T-helper 22 cell (primary cell): ENCODE measurements at places on chromosomes 5 and 9.
A peak's percentile ranks its signal among the peaks of the same experiment; 100 is the strongest.

DNA sequence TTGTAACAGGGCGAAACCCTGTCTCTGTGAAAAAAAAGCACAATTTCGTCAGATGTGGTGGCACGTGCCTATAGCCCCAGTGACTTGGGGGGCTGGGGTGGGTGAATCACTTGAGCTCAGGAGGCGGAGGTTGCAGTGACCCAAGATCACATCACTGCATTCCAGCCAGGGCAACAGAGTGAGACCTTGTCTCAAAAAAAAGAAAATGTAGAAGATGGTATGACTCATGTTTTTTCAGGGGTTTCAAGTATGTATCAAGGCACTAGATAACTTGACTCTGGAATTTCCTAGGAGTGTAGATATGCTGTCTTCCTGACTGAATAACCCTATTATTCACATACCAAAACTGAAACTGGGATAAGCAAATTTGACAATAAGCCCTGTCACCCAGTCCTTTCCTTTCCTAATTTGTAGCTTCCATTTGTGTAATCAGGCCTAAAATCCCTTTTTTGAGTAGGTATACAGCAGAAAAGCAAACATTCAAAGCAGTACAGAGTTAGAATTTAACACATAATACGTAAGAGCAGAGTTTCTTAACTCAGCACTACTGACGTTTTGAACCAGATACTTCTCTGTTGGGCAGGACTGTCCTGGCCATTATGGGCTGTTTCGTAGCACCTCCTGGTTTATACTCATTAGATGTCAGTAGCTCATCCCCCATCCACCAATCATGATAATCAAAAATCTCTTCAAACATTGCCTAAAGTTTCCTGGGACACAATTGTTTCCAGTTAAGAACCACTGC is 17.3 kb upstream of the ANKRD18B start:
- no peak for DNase-seq

DNA sequence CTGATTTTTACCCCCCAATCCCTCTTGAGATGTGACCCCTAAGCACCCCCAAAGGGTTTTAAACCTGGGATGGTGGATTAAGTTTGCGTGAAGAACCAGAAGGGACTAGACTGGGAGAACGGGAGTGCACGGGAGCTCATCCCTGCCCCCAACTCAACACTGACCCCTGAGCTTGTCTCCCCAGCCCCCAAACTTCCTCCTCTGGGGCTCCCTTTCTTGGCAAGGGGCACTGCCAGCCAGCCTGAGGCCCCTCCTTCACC is 5.0 kb upstream of the SET start:
- no peak for DNase-seq

GRCh38 chr5:1536322-1536845 is 12.6 kb upstream of the LPCAT1 start:
- peak; percentile 56 for DNase-seq

DNA sequence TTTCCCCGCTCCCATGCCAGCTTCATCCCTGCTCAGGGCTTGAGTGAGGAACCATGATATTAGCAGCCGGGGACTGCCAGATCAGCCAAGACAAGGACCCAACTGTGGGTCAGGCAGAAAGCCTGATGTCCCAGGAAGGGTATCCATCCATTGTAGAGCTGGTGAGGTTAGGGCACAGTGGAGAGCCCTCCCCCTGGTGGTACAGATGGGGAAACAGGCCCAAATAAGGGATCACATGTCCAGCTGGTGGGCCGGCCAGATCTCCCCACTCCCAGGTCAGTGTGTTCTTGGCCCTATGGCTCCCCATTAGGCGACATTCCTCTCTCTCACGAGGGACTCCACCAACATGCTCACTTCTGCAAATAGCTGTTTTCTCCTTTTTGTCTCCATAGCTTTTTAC is 9.0 kb downstream of the CDX1 start:
- no peak for DNase-seq

GRCh38 chr5:82387001-82387818 is 109.1 kb upstream of the RPS23 start:
- no peak for DNase-seq

GRCh38 chr9:110815361-110815760 is 146.8 kb downstream of the MUSK start:
- no peak for DNase-seq

DNA sequence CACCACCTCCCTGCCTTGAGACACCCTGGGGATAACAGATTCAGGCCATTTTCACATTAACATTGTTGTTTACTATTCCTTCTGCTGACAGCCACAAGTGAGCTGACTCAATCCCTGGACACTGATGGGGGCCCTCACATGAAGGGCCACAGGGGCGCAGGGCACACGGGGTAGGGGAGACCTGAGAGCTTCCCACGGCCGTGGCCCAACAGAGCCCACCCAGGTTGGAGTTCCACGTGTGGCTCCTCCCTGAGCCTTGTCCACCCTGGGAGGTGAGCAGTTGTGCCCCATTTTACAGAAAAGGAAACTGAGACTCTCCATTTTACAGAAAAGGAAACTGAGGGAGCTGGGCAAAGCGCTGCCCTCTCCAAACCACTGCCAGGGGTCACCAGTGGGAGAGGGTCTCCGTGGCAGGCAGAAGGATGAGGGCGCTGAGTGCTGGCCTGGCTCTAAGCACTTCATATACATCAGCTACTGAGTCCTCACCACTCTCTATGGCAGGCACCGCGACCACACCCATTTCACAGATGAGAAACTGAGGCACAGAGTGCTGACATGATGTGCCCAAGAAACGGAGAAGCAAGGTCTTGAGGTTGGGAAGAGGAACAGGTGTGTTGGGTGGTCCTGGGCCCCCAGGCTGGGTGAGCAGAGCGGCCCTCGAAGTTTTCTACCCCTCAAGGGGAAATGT is 2.3 kb downstream of the NINJ1 start:
- DNase-seq, result no peak

DNA sequence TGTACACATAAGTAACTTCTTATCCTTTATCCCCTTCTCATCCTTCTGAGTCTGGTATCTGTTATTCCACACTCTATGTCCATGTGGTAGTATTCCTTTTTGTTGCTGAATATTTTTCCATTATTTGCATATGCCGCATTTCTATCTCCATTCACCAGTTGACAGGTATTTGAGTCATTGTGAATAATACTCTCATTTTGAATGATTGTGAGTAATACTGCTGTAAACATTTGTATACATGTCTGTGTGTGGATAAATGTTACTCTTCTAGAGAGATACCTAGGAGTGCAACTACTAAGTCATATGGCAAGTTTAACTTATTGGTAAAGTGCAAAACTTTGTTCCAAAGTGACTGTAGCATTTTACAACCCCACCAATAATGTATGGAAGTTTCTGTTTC is 15.6 kb downstream of the RIC1 start:
- DNase-seq, result no peak

GRCh38 chr5:96344678-96345577 is 88.1 kb downstream of the PCSK1 start:
- no peak for DNase-seq

- no peak for DNase-seq
These were observed 104.9 kb downstream of the SYK start for GRCh38 chr9:90906316-90907055.

DNA sequence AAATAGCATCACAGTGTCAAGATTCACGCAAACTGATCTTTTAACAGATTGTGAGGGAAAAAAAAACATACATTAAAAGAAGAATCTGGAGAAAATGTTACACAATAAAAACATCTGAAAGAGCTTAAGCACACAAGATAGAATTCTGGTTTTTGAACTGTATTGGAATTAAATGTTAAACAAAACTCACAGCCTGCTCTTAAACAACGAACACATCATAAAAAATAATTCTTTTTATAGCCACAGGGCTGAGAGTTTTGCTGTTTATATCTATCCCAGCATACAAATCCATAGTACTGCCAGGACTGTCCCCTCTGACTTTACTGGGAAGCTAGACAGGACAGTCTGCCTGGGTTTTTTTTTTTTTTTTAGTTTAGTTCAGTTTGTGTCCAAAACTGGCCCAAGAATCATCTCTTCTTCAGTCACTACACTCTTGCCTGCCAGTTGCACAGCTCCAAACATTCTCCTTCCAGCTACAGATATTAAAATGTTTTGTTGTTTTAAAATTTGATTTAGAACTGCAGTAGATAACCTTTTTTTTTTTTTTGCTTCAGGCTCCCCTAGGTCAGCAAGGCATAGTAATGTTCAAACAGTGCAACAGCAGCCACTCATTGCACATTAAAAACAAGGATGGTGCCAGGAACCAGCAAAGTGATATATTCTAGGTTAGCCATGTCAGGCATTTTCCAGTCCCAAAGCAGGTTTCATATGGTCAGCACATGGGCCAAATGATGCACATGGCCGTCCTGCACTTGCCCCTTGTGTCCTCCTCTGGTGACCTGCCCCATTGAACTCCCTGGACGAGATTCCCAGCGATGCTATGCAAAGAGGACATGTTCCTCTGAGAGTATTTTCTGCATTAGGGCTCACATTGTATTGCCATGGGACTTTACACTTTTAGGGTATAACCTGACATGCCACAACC is 173.6 kb downstream of the ARL15 start:
- no peak for DNase-seq

DNA sequence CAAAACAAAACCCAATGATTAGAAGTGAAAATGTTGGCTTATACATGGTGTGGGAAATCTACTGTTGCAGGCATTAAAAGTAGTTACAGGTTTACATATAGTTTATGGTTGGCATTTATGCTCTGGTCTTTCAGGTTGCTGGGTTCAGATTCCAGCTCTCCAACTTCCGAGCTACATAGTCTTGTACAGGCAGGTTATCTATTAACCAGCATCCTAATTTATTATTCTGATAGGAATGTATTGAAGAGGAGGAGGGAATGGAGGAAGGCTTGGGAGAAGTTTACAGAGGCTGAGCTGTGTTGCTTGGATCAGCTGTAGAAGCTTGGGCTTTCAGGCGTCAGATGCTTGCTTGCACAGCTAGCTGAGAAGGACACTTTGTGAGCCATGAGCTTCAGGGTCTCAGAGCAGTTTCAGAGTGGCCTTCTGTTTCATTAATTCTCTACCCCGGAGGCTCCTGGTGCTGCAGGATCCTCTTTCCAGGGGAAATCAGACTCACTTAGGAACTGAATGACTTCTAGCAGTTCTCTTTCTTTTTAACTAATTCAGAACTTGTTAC is 11.7 kb upstream of the ERBIN start:
- DNase-seq, result no peak

- peak; percentile 24 for DNase-seq
These were observed 185.7 kb upstream of the IL12B start for GRCh38 chr5:159515909-159516415.

DNA sequence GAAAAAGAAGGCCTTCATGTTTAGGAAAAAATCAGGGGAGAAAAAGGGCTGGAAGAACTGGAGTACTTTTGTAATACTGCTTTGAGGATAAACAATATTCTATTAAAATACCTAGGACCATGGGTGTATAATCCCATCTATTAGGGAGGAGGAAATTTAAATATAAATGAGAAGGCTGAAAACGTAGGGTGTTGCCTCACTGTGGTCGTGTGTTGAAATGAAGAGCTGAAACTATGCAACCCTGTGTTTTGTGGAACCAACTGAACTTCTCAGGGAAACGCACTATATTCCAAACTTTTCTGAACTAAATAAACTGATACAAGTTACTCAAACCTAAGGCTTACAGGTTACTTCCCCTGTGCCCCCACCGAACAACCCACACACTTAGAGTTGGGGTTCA is 4.5 kb upstream of the CNTLN start:
- DNase-seq, result no peak

- no peak for DNase-seq
These were observed 24.1 kb downstream of the ANKH start for GRCh38 chr5:14847471-14847870.

DNA sequence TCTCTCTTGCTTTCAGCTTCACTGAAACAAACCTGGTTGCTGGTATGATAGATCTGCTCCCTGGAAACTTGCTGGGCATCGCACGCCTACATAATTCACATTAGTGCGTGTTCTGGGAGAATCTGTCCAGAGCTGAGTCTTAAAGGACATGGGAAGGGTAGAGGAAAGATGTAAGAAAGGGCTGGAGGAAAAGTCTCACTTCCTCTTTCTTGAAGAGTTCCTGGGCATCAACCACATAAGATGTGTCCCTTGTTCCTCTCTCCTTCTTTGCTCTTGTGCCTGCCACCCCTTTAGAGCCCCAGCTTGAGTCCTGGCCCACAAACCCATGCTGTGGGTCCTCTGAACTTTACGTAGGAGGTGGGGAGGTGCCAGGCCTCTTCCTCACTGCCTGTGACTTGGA is 205.3 kb upstream of the PANK3 start:
- DNase-seq, result no peak

GRCh38 chr5:158626718-158627117 is 473.0 kb downstream of the EBF1 start:
- no peak for DNase-seq

- no peak for DNase-seq
These were observed 101.9 kb downstream of the CD180 start for GRCh38 chr5:67094476-67095300.

- no peak for DNase-seq
These were observed 41.0 kb downstream of the KCNMB1 start for GRCh38 chr5:170348137-170348633.

DNA sequence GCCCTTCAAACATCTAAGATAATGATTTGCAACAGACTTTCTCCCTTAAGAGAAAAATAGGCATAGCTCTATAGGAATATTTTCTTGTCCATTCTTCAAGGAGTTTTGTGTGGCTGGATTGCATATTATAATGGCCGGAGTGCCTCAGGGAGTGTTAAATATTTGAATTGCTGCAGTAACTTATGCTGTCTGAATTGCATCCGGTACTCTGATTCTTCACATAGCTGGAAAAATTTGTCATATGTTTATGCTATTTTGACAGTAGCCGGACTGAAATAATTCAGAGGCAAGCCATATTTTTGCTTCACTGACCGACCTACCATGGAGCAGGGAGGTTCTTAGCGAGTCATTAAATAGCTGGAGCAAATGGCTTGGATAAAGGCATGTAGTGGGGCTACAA is 621.0 kb downstream of the ACTL7B start:
- no peak for DNase-seq
